ENCODE measurements at places on chromosomes 6 and 20. TPM values are rescaled to one million over a fixed set of nuclear protein-coding genes. Genes with fewer than 3 reads are reported as not detected.

- DNase-seq: no peak
These were observed 135.7 kb downstream of the BCAS1 start for GRCh38 chr20:53934421-53935343.

- DNase-seq: no peak
These were observed 197.9 kb downstream of the LRFN2 start for GRCh38 chr6:40389254-40389653.

GRCh38 chr6:108235127-108235526 is 25.7 kb downstream of the SNX3 start:
- DNase-seq: no peak

DNA sequence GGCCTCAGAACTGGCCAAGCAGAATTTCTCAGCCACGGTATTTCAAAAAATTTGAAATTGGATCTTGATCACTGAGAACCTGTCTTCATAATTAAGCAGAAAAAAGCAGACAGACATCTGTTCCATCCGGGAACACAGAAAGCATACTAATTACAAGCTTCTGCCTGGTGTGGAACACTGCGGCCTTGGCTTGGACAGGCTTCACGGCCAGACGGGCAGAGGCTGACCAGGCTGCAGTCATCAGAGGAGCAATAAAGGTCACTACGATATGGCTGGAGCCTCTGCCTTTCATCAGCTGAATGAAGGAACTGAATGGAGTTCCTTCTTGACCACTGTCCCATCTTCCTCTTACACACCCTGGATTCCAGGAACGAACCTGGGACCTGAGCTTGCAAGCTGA is 3.9 kb upstream of the NRSN1 start:
- no peak for DNase-seq

Gene DDO
- total RNA-seq: 2.3 TPM
